Activated CD4-positive, alpha-beta T cell treated with anti-CD3 and anti-CD28 coated beads, Interleukin-2, amount 50 U/mL, for 16 hours (primary cell): ENCODE measurements at places on chromosomes 4 and X.

DNA sequence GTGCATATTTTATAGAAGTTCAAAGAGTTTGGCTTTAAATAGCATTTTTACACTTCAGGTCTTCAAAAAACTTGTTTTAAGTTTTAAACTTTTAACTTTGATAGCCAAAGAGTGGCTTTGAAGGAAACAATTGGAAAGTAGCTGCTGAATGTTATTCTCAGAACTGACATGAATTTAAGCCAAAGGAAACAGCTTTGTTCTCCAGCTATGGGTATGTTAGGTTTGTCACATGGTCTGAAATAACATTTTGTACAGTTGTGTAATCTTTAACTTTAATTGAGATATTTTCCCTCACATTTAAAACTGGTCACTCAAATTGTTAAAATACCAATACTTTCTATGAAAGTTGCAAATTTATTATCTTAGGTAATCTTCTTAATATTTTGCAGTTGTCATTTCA is 564.7 kb downstream of the IL15 start:
- no peak for DNase-seq

- DNase-seq = peak; percentile 60
Measured at GRCh38 chrX:145292218-145292617, 44.9 kb downstream of the SPANXN1 start.

DNA sequence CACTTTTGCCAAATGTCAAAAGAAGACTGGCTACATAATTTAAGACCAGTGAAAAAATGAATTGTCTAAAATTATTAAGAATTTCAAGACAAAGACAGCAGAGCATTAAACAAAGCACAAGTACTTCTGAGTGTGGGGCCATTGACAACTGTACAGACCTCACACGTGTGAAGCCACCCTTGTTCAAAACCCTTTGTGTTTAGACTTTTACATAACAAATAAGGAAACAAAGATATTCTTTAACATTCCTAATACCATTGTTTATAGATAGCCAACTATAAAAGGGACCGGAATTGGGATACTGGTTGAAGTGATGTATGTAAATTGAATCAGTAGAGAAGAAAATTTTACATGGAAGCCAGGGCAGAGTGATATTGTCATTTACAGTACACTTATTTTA is 624.2 kb downstream of the PCDH18 start:
- DNase-seq = no peak

GRCh38 chrX:40349251-40349650 is 231.5 kb upstream of the ATP6AP2 start:
- no peak for DNase-seq
